Aorta (tissue), 5 donors: ENCODE measurements at places on chromosomes 1 and 21. TPM values are rescaled to one million over a fixed set of nuclear protein-coding genes. Genes with fewer than 3 reads are reported as not detected.

Gene CD1B
- not detected for polyA plus RNA-seq

Gene RNU1-1
- not detected for polyA plus RNA-seq

Gene CYP4A22
- not detected for polyA plus RNA-seq

Gene GJA9
- polyA plus RNA-seq, result not detected

Gene TMEM61
- 3.0 TPM for polyA plus RNA-seq

Gene RNASEL
- polyA plus RNA-seq, result 6.9 TPM

Gene C8A
- not detected for polyA plus RNA-seq

Gene SMIM1
- polyA plus RNA-seq, result 6.5 TPM
